ENCODE measurements at places on chromosomes 2 and 18.

DNA sequence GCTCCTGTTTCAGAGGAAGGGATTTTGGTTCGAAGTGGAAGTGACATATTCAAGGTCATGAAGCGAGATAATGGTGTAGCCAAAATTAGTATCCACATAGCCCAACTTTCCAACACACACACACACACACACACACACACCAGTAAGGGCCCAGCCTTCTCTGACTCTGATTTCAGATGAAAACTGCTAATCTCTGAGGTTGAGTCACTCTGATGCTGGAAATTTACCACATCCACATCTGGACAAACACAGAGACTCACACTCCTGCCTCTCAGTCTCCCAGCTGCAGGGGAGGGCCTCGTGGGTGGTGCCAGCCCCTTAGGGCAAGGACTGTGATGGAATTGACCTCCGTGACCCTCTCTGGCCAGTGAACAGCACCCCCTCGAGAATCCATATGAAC, 29.0 kb upstream of the SLC35F6 start:
- peak; percentile 2 for DNase-seq

DNA sequence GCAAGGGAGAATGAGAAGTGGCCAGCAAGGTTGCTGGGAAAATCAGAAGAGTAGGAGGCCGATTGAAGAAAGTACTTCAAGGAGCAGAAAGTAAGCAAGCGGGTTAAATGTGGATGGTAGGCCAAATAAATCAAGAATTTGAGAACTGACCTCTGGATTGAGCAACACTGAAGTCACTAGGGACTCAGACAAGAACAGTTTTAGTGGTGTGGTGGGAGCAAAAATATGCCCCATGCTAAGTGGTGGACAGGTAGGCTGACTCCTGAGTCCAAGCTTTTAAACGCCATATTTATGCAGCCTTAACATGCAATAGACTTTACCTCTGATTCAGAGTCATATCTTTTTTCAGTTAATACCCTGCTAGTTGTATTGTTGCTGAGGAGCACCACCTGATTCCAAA, 4.5 kb downstream of the TRABD2A start:
- no peak for DNase-seq

GRCh38 chr2:147829106-147829505, 15.7 kb upstream of the ACVR2A start:
- no peak for DNase-seq

GRCh38 chr2:176268976-176269318, 295 bp upstream of the MTX2 start:
- DNase-seq = no peak

DNA sequence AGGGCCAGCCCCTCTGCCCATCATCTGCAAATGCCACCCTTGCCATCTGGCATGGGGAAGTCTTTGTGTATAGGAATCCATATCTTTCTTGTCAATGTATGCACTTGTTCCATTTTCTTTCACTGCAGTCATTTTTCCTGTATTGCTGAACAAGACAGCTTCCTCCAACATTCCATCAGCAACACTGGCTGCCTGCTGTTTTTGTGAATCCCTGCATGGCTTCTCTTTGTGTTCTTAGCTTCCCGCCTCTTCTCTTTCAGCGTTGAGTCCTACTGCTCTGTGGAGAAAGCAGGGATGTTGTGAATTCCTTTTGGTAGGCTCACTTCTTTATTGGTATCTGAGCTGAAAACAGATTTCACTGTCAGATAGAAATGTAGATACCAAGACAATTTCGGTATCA, 150.0 kb downstream of the LPIN1 start:
- DNase-seq = no peak

- no peak for DNase-seq
Measured at GRCh38 chr2:33208400-33208799, 261.6 kb downstream of the LTBP1 start.

- DNase-seq = no peak
Measured at GRCh38 chr2:22359071-22359672, 1025.8 kb upstream of the KLHL29 start.

GRCh38 chr2:120302301-120302700, 43.6 kb upstream of the INHBB start:
- no peak for DNase-seq

- no peak for DNase-seq
Measured at GRCh38 chr18:555705-556457, 24.3 kb upstream of the CETN1 start.

DNA sequence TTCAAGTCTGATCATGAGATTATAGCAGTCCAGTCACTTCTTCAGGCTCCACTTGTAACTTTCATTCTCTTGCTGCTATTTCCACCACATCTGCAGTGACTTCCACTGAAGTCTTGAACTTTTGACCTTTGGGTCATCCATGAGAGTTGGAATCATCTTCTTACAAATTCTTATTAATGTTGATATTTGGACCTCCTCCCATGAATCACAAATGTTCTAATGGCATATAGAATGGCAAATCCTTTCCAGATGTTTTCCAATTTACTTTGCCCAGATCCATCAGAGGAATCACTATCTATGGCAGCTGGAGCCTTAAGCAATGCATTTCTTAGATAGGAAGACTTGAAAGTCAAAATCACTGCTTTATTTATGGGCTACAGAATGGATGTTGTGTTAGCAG, 159.4 kb downstream of the LTBP1 start:
- DNase-seq = no peak

GRCh38 chr2:31066551-31066950, 71.7 kb downstream of the GALNT14 start:
- DNase-seq = no peak

- DNase-seq = no peak
Measured at GRCh38 chr2:141062443-141062842, 1068.4 kb downstream of the LRP1B start.

GRCh38 chr18:3409811-3410210, 40.2 kb upstream of the TGIF1 start:
- DNase-seq = no peak

- DNase-seq = no peak
Measured at GRCh38 chr18:57747809-57748680, 55.1 kb downstream of the ATP8B1 start.

- no peak for DNase-seq
Measured at GRCh38 chr2:169119123-169119760, 49.9 kb downstream of the DHRS9 start.

Measured in D721Med (cell line).